ENCODE measurements at places on chromosomes 3 and 15. TPM values are rescaled to one million over a fixed set of nuclear protein-coding genes. Genes with fewer than 3 reads are reported as not detected.

The C3orf18 gene
- 2.3 TPM for total RNA-seq

The SLC27A2 gene
- total RNA-seq: 33.7 TPM

The PPP1R2 gene
- 13.0 TPM for total RNA-seq

The ADAMTS9 gene
- 0.87 TPM for total RNA-seq

The PRR20G gene
- 0.14 TPM for total RNA-seq

The LEO1 gene
- total RNA-seq: 56.6 TPM

The LTK gene
- 0.13 TPM for total RNA-seq

The MYRIP gene
- total RNA-seq: not detected

The HAUS2 gene
- 16.8 TPM for total RNA-seq

The ZMYND10 gene
- 1.1 TPM for total RNA-seq

The ANKRD63 gene
- total RNA-seq: not detected
